ENCODE measurements at places on chromosomes 13 and 19.

DNA sequence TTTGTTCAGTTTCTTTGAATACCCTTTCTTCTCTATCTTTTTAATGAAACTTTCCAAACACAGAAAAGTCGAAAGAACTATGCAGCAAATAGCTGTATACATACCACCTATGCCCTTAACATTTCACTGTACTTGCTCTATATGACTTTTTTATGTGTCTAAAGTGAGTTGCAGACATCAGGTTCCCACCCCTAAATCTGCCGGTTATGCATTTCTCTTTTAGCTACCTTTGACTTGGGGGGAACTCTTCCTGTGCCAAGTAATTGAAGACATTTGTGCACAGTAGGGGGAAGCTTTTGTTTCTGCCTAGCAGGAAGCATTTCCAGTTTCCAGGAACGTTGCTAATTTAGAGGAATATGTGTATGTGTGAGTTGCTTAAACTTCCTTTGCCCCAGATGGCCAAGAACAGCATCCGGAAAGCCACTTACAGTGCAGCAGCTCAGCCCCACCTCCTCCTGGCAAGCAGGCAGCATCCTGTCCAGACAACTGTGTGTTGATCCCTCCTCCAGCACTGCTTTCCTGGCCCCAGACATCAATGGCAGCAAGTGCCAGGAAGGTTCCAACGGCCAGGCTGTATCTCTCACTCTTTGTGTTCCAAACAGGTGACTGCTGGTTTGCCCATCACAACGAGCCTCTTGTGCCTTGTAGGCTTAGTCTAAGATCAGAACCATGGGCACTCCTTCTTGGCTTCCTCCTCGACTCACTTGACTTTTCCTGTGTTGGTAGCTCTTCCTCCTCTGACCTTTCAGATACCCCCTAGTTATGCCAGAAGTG lies 14.7 kb upstream of the GRAMD1A start:
- DNase-seq, result no peak

DNA sequence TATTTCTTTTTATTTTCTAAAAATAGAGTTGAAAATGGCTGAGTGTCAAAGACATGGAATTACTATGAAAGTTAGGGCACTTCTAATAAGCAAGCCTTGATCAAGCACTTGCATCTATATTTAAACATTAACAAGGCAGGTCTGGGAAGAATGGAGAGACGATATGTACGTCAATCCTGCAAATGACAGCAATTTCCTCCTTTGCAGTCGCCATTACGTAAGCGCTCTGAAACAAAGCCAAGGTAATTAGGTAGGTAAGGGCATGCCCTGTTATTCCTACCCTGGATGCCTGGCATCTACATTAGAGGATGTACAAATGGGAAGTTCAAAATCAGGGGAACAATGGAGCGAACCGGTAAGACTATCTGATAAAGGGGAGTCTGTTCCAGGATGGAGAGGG lies 664.0 kb upstream of the ARGLU1 start:
- no peak for DNase-seq

DNA sequence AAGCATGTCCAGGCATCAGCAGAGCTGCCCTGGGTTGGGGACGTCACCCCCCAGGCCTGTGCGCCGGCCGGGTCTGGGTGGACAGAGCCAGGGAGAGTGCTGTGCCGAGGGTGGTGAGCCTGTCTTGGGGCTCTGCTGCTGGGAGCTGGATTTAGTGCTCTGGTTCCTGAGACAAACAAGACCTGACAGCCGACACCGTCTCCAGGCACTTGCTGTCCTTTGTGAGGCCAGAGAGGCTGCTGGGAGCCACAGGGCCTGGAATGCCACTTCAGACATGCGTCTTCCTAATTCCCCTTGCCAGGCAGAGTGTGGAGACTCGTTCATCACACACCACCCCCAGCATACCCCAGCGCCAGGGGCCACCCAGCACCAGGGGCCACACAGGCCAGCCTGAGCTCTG lies 165.8 kb downstream of the KDM4B start:
- no peak for DNase-seq

GRCh38 chr19:45442778-45443461 lies 19.2 kb upstream of the ERCC1 start:
- DNase-seq, result peak; percentile 24

- DNase-seq, result no peak
Measured at GRCh38 chr13:43239275-43239840, 216.0 kb downstream of the DNAJC15 start.

DNA sequence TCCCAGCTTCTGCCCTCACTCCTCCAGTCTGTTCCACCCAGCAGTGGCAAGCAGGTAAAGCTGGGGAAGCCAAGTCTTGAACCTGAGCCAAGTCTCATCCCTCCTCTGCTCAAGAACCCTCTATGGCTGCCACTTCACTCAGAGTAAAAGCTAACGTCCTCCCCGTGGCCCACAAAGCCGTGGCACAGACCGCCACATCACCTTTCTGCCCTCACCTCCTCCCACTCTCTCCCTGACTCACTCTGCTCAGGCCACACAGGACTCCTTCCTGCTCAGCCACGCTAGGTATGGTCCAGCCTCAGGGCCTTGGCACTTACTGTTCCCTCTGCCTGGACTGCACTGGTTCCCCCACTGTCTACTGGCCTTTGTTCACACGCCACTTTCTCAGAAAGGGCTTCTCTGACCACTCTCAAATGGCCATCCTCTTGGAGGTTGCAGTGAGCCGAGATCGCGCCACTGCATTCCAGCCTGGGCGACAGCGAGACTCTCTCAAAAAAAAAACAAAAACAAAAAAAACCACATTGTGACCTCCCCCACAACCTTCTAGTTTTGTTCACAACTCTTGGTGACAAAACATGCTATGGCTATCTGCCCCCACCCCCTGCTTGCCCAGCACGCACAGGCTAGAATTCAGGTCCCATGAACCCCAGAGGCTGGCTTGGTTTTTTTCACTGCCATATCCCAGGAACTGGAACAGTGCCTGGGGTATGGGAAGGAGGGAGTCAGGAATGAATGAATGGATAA lies 15.8 kb downstream of the NDUFB7 start:
- DNase-seq, result no peak

DNA sequence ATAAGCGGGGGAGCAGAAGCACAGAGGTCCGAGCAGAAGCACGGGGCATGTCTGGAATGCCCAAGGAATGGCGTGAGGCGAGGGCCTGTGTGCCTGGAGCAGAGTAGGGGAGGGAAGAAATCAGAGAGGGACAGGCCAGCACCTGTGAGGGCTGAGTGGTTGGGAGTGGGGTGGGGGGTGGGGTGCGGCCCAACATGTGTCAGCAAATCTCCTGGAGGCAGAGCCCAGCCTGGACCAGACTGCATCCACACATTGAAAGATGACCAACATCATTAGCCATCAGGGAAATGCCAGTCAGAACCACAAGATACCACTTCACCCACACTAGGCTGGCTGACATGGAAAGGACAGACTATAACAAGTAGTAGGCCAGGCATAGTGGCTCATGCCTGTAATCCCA lies 11.2 kb downstream of the CLASRP start:
- no peak for DNase-seq

GRCh38 chr13:107329991-107330390 lies 762.1 kb upstream of the ARGLU1 start:
- DNase-seq, result no peak

GRCh38 chr19:34428549-34429285 lies 536 bp downstream of the UBA2 start:
- DNase-seq, result no peak

DNA sequence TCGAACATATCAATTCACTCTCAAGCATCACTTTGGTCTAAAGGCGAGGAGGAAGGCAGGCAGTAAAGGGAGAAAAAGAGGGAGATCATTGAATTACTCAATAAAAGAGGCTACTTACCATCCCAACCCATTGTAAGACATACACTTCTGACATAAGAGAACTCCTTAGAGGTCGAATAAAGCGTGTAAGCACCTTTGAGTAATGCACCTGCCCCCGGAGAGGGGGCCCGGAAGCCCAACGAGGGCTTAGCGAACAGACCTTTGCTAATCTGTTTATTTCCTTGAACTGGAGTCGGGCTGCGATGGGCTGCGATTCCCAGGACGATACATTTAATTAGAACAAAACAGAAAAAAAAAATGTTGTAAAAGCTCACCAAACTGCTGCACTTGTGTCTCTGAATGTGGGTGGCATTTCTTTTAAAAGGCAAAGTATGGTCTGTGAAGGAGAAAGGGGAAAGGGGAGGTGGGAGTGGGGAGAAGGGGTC lies 3.0 kb downstream of the ZC3H4 start:
- no peak for DNase-seq

DNA sequence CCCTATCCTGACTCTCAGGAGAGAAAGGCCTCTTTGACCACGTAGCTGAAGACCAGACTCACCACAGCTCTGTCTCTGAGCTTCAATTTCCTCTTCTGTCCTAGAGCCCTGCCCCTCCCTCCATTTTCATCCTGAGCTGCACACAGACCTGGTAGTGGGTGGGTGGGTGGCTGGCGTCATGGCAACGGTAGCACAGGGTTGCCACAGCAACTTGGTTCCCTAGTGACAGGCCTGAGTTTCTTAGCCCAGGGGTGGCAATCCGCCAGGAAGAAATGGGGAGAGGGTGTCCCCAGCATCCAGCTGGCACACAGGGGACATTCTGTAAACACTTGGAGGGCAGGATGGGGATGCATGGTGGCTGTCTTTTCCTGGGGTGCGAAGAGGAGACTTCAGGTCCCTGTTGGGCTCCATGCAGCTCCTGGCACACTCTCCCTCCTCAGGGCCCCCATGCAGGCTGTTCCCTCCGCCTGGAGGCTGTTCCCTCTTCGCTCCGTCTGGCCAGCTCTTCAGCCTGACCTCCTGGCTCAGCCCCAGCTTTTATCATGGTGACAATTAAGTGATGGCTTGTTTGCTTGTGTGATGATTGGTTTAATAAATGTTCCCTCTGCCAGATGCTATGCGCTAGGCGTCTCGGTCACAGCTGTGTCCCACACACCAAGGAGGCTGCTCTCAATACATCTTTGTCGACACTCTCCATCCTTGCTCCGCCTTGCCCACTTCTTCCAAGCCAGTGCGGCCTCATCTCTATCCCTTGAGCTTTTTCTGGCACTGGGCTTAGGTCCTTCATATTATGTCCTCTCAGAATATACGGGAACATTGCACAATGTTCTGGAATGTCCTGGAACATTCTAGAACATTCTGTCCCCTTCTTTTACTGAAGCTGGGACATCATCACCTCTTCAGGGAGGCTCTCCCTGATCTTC lies 7.4 kb upstream of the KLHL26 start:
- no peak for DNase-seq

DNA sequence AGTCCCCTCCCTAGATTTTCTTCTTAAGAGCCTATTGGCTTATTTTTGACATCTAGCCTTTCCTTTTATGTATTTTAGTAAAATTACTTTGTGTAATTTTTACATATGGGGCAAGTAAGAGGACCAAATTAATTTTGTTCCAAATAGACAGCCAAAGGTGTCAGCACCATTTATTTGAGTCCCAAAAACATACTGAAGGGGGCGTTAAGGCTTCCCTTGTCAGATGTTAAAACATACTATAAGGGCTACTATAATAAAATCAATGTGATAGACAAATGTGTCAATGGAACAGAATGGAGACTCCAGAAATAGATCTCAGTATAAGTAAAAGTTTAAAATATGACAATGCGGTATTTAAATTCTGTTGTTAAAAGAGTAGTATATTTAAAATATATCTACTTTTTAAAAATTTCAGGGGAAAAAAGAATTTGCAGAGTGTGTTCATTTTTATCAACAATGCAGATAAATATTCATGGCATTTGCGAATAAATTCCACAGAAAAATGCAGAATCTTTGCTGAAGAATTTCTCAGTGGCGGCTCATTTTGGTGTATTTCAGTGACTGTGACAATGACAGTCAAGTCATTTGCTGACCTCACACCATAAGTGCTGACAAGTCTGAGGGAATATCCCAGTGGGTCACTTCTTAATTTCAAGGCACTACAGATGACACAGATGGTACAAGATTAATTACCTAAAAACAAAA lies 133.7 kb downstream of the MTUS2 start:
- no peak for DNase-seq

DNA sequence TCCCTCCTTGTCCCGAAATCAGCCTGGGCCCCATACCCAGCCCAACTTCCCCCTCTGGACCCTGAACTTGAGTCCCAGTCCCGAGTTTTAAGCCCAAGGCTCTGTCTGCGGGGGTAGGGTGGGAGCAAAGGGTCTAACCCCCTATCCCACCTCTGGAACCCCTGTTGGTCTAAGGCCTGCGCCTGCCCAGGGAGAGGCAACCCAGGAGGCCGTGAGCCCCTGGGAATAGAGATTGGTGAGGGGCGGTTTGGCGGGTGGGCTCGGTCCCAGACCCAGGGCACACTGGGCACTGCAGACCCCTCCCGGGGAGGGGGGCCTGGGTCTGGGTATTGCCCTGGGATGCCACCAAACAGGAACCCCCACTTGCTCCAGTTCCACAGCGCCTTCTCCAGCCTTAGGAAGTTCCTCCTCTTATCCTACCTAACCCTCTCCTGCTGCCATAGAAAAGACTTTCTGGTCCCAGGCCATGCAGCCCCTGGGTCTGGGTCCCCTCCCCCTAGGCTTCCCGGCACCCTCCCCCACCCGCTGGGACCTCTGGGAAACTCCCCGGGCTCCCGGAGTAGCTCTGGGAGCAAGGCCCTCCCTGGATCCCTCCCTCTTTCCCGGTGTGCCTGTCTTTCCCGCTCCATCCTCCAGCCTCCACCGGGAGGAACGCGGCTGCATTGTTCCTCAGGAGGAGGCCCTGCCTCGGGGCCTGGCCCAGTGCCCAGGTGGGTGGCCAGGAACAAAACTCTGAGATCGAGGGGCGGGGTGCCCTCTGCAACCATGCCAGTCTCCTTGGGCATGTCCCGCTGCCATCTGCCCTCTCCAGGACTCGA lies 33.6 kb upstream of the NANOS3 start:
- DNase-seq, result no peak

DNA sequence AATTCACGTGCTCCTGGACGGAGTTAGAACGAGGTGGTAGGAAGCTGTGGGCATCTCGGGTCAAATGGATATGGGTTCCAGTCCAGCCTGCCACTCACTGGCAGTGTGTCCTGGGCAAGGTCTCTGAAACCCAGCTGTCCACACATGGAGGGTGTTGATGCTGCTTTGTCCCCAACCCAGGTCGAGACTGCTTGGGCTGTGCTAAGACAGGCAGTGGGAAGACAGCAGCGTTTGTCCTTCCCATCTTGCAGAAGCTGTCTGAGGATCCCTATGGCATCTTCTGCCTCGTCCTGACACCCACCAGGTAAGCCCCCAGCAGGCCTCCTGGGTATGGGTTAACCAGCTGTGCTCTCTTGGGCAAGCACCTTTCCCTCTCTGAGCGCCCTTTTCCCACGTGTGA lies 885 bp downstream of the DDX49 start:
- no peak for DNase-seq

- DNase-seq, result no peak
Measured at GRCh38 chr13:33252135-33252534, 33.4 kb downstream of the STARD13 start.

DNA sequence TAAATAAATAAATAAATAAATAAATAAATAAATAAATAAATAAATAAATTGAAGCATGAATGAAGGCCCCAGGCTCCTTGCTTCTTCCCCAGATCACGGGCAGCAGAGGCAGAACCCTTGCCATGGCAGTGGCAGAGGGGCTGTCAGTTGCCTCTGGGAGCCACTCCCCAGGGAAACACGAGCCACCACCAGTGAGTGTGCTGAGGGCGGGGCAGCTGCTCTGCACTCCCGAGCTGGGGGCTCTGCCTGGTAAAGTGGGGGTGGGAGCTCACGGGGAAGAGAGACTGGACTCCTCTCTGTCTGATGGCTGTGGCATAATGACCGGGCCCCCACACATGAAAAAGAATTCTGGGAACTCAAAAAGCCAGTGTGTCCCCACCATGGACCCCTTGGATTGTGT lies 7.8 kb downstream of the FCAR start:
- DNase-seq, result no peak
